Renal pelvis (tissue), 12 donors: ENCODE measurements at places on chromosomes 7 and 10.

DNA sequence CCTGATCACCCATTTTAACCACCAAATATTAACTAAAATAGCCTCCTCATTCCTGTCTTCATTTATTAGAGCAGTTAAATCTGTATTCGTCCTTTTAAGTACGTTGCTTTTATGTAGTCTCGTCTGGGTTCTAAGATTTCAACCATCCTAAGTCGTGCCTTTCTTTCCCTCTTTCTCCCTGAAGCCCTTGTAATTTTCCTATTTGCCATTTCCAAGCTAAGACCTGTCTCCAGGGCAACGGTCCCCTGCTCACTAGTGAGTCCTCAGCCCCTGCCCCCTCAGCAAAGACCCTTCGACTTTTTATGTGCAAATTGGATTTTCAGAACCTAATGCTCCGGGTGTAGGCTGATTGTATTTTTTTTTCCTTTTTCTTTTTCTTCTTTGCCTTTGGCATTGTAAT, 16.1 kb upstream of the MEST start:
- no peak for DNase-seq

DNA sequence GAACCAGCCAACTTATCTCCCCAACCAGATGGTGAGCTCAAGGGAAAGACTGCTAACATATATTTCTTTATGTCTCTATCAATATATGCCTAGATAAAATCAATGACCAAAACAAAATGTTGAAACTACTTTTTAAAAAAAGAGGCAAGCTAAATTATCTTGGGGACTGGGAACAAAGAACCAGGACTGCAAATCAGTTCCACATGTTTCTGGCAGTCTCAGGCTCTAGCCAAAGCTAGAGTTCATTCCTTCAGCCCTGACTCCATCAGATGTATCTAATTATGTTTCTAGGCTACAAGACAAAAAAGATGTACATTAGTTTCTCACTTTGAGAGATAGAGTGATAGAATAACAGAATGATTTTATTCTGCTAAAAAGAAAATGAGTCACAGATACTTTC, 1290.3 kb upstream of the SORCS1 start:
- DNase-seq: no peak

DNA sequence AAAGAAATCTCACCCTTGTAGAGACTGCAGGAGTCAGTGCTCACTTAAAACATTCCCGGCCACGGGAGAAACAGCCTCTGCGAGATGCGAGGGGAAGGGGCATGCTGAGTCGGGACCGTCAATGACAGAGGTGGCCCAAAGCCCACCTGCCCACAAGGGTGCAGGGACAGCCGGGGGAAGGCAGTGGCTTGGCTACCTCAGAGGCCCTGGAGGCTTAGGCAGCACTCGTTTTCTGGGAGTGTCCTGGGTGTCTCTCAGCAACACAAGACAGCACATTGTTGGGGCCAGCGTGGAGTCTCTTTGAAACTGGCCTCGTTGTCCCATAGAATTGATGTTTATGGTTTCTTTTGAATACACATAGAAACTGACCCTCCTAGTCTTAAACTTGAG, 25.6 kb upstream of the SYCE1 start:
- DNase-seq: no peak

DNA sequence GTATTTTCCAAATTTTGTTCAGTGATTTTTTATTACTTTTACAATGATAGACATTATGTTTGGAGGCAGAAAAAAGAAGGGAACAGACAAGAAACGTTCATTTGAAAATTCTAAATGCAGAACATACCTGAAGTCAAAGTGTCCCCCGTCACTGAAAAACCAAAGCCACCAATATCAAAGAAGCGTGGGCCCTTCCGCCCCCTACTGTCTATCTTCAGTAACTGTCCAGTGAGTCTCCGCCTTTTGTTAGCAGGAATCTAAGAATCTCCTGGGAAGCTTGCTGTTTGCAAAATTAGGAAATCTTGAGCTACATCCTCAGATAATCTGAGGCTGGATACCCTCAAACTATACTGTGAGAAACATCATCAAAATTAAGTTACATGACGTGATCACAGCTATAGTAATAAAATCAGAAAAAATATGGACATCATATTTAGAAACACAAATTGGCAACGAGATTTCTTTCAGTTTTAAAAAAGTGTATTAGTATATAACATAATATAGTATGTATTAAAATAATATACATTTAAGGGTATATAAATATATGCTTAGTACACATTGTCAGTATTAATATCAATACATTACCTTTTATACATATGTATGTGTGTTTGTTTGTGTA, 169.3 kb upstream of the AKR1E2 start:
- peak; percentile 59 for DNase-seq

GRCh38 chr10:91632671-91633550, at the start of gene PPP1R3C:
TSS of gene PPP1R3C (minus strand) at chr10:91633071. CDS start at chr10:91632969, 102 bp downstream.
- DNase-seq: peak; percentile 85
